Activated T-helper 9 cell treated with anti-CD3 and anti-CD28 coated beads, Interleukin-2, amount 50 U/mL, for 16 hours (primary cell): ENCODE measurements at places on chromosomes 4 and X.

DNA sequence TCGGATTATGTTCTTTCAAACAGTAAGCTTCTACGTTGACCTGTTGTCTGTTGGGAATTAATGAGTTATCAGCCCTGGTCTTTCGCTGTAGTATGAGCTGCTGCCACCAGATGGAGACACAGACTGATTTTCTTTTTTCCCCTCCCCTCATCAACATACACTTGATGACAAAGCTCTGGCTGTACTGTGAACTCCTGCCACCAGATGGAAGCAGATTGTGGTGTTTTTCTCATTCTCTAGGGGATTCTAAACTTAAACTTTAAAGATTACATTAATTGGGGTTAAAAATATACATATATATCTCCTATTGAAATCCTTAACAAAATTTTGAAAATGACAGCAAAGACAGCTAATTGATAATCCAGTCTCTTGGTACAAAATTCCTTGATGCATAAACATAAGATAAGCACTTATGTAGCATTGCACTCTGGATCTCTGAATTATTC, 44.8 kb downstream of the SMS start:
- DNase-seq = peak; percentile 34

GRCh38 chr4:185396724-185397385, at the start of gene ANKRD37:
Gene ANKRD37 (plus strand): TSS chr4:185396841. CDS start chr4:185396924, 83 bp downstream.
- no peak for DNase-seq

DNA sequence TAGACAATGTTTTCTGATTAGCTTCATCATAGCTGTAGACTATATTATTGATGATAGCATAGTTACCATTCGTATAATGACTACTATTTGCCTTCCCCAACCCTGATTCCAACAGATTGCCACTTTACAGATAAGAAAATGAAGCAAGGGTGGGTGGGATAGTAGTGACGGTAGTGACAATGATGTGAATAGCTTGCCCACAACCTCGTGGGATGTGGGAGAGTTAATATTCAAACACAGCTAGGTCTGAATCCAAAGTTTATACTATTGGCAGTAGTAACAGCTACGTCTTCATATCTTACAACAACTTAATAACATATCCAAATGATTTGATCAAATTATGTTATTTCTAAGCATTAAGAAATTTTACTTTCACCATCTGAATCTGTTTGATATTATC, 766.8 kb upstream of the FTHL17 start:
- DNase-seq = no peak

- DNase-seq = no peak
Observed at GRCh38 chrX:111164728-111165127, 68.7 kb downstream of the PAK3 start.

DNA sequence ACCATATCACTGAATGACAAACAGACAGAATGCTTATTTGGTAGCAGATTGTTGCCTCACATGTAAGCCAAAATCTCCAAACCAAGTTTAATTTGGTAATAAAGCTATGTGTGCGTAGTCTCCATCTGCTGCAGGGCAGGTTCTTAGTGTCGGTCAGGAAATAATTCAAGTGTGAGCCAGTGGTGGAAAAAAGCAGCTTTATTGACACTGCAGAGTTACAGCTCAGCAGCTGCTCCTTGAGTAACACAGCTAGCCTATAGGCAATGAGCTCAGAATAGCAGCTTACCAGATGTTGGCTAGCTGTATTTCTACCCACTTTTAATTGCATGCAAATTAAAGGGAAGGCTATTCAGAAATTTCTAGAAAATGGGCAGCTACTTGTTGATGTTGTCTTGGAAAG, 757.8 kb upstream of the HS3ST1 start:
- DNase-seq = no peak

DNA sequence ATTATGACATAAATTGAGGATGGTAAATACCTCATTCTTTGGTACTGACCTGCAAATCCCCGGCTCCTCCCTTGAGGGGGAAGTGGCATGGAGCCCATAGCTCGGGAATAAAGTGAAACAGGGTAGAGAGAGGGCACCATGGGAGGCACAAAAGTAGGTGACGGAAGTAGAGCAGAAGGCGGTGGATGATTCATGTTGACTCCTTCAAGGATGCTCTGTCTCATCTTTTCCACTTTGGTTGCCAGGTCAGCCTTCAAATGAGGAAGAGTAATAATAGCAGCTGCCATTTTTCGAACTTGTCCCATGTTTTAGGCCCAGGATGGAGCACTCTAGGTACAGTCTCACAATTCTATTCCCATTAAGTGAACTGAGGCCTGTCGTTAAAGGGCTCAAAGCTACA, 41.4 kb upstream of the PHF8 start:
- no peak for DNase-seq

DNA sequence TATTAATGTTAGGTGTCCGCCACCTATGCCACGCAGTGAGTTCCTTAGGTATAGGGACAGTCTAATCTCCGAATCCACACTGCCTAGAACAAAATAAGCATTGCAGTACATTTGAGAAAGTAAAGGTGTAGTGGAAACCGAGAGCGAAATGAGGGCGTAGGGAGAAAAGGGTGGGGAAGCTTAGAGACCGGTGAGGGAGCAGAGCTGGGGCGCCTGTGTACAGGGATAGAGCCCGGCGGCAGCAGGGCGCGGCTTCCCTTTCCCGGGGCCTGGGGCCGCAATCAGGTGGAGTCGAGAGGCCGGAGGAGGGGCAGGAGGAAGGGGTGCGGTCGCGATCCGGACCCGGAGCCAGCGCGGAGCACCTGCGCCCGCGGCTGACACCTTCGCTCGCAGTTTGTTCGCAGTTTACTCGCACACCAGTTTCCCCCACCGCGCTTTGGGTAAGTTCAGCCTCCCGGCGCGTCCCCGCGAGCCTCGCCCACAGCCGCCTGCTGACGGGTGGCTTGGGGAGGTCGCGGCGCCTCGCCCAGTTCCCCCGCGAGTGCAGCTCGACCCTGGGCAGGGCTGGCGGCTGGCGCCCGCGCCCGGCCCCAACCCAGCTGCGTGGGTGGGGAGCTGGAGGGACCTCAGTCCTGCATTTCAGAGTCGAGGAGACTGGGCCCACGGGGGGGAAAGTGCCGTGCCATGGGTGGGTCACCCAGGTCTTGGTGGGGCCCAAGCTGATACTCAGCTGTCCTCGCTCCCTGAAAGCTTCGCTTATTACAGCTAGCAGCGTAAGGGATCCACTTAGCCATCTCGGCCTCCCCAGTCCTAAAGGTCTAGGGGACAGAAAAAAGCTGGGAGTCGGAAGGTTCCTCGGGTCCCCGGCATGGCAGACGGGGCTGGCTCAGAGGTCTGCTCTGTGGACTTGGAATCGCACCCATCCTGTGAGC, at the start of gene ANXA3:
ANXA3 (plus strand) TSS at position 351 of the 932 bp plus-strand sequence. CDS start 2,704 bp downstream, outside the sequence.
- no peak for DNase-seq
